Stimulated activated CD8-positive, alpha-beta memory T cell treated with anti-CD3 and anti-CD28 coated beads, Interleukin-7, amount 100 ng/mL, for 1 hour (primary cell): ENCODE measurements at places on chromosomes 12 and 14.

DNA sequence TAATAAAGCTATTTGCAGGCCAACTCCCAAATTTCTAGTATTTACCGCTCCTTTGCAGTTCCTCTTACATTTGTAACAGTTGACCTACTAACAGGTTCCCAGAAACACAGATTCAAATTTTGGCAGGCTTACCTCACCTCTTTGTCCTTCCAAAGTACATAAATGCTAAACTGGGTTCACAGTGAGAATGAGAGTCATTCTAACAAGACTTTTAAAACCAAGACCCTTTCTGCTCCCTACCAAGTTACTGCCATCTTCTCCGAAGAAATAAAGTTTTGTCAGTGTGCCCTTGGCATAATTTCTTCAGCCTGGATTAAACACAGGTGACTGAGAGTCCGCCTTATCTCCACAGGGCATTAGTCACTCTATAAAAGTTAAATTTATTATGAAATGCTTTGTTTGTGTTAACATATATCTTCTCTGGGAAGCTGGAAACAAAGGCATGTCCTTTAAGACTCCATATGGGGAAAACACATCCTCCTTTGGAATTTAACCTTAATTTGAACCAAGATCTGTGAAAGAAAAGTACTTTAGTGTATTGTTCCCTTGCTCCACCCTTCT lies 28.2 kb downstream of the FOXA1 start:
- no peak for DNase-seq

- DNase-seq = no peak
These were observed 18.0 kb upstream of the ERBB3 start for GRCh38 chr12:56061982-56062381.

- no peak for DNase-seq
These were observed 339.3 kb upstream of the SFSWAP start for GRCh38 chr12:131371401-131372170.

DNA sequence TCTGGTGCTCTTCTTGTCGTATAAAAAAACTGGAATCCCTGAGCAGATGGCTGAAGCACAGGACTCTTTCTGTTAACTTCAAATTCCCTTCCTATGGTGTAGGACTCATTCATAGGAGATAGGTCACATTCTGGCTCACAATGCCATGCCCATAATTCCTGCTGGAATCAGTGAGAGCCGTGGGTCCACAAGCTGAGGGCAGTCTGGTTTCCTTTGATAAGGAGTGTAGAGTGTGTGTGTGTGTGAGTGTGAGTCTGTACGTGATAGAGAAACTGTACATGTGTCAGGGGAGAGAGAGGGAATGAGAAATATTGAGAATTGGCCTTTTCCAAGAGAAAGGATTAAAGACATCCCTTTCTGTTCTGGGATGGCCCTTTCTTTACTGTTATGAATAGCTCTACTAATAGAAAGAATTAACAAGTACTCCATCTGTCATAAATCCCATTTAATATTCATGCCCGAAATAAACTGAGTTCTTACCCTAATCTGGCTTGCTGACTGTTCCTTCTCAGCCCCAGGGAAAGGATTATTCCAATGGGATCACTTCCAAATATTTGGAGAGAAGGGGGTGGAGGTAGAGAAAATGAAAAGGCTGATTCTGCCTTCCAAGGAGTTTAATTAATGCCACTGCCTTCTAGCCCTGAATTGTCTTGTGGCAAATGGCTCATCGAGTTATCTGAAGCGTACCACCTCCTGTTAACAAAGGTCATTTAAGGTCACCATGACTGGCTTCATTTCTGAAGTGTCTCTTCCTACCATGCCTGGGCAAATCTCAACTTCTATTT lies 79.0 kb downstream of the TMX1 start:
- DNase-seq = no peak

DNA sequence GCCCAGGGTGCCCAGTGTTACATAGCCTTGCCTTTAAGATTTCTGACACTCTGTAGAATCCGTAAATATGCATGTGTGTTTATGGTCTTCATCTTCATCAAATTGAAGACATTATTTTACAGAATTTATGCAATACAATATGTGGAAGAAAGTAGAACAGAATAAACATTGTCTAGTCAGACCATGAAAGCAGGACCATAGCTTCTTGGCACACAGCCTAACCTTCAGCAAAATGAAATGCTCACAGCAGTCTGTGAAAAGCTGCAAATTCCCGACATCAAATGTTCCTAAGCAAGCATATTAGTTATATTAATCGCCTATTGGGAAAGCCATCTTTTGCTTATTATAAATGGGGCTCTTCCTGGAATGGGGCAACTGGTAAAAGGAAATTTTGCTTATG lies 111.3 kb upstream of the GARIN2 start:
- no peak for DNase-seq

DNA sequence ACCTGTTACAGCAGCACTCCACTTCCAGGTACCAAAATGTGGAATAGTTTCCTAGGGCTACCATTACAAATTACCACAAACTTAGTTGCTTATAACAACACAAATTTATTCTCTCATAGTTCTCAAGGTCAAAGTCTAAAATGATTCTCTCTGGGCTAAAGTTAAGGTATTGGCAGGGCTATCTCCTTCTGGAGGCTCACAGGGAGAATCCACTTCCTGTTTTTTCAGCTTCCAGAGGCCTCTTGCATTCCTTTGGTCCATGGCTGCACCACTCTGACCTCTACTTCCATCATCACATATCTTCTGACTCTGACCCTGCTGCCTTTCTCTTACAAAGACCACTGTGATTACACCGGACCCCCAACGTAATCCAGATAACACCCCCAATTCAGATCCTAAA lies 2.9 kb upstream of the GARIN6 start:
- no peak for DNase-seq

DNA sequence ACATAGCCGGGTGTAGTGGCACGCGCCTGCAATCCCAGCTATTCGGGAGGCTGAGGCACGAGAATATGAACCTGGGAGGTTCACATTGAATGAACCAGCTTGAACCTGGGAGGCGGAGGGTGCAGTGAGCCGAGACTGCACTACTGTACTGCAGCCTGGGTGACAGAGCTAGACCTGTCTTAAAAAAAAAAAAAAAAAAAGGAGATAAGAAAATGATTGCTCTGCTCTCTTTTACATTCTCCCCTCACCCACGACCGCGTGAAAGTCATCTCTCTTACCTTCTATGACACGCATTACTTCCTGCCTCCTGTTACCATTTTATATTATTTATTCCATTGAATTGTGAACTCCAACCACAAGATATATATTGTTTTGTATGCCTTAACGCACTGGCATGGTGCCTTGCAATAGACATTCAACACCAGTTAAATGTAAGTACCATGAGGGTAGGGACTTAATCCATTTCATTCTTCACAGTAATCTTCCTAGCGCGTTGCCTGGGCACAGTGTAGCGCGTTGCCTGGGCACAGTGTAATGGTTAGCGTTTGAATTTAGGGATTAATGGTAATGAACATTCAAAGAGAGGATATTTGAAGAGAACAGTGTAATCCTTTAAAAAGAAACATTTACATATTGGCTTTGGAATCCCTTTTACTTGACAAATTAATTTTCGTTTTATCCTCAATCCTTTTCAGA lies 2.7 kb downstream of the RAP1B start:
- no peak for DNase-seq
